ENCODE measurements at places on chromosomes 4 and X. TPM values are rescaled to one million over a fixed set of nuclear protein-coding genes. Genes with fewer than 3 reads are reported as not detected.

- no peak overlapping the region for H3K4me3 ChIP-seq
- no peaks in the 10 kb centered on the region for H3K27me3 ChIP-seq
These were observed 34.8 kb downstream of the KLHL5 start for GRCh38 chr4:39096847-39097246.

- H3K4me3 ChIP-seq: no peak overlapping the region
- no peaks in the 10 kb centered on the region for H3K27me3 ChIP-seq
- no peaks in the 10 kb centered on the region for H3K4me1 ChIP-seq
- H3K27ac ChIP-seq: no peak overlapping the region
- DNase-seq: no peak
These were observed 47.9 kb downstream of the CXCL1 start for GRCh38 chr4:73917081-73917501.

DNA sequence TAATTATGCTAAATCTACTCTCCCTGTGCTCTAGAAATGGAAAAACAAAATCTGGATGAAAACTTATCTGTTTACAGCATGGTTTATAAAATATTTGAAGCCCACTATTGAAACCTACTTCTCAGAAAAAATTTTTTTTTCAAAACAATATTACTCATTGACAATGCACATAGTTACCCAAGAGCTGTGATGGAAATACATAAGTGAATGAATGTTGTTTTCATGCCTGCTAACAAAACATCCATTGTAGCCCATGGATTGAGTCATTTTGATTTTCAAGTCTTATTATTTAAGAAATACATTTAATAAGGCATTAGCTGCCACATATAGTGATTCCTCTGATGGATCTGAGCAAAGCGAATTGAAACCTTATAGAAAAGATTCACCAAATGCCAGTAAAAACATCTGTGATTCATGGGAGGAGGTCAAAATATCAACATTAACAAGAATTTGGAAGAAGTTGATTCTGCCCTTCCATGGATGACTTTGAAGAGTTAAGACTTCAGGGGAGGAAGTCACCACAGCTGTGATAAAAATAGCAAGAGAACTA is 144.7 kb upstream of the HHIP start:
- no peak overlapping the region for H3K27ac ChIP-seq
- no peaks in the 10 kb centered on the region for H3K4me1 ChIP-seq
- H3K4me3 ChIP-seq: no peak overlapping the region
- H3K27me3 ChIP-seq: no peaks in the 10 kb centered on the region
- no peaks in the 10 kb centered on the region for H3K36me3 ChIP-seq
- DNase-seq: no peak

- no peaks in the 10 kb centered on the region for H3K27me3 ChIP-seq
- H3K36me3 ChIP-seq: no peaks in the 10 kb centered on the region
- no peak overlapping the region for H3K27ac ChIP-seq
- no peak overlapping the region for H3K4me3 ChIP-seq
- no peaks in the 10 kb centered on the region for H3K4me1 ChIP-seq
These were observed 24.0 kb downstream of the ASB9 start for GRCh38 chrX:15245896-15246295.

DNA sequence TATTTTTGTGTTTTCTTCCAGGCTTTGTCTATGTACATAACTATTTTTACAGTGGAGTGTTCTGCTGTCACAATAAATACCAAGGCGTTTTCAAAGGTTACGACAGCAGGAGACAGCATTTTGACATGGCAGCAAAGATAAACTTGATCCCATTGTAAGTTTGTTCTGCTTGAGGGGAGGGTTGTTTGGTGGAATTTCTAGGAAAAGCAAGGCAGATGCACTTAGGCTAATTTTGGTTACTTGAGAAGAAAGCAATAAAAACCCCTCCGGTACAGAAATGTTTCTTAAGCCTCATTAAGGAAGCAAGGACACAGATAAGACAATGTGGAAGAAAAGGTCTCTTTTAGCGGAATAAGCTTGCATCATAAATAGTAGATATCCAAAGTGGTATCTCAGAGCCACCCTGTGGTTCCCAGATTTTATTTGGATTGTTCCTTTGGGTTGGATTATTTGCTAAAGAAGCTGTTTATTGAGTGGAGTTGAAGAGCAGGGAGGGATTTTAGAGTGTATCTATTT is 54.3 kb downstream of the CLCN5 start:
- no peaks in the 10 kb centered on the region for H3K4me1 ChIP-seq
- no peaks in the 10 kb centered on the region for H3K27me3 ChIP-seq
- no peak overlapping the region for H3K4me3 ChIP-seq
- no peak overlapping the region for H3K27ac ChIP-seq
- H3K36me3 ChIP-seq: no peaks in the 10 kb centered on the region
- DNase-seq: no peak

DNA sequence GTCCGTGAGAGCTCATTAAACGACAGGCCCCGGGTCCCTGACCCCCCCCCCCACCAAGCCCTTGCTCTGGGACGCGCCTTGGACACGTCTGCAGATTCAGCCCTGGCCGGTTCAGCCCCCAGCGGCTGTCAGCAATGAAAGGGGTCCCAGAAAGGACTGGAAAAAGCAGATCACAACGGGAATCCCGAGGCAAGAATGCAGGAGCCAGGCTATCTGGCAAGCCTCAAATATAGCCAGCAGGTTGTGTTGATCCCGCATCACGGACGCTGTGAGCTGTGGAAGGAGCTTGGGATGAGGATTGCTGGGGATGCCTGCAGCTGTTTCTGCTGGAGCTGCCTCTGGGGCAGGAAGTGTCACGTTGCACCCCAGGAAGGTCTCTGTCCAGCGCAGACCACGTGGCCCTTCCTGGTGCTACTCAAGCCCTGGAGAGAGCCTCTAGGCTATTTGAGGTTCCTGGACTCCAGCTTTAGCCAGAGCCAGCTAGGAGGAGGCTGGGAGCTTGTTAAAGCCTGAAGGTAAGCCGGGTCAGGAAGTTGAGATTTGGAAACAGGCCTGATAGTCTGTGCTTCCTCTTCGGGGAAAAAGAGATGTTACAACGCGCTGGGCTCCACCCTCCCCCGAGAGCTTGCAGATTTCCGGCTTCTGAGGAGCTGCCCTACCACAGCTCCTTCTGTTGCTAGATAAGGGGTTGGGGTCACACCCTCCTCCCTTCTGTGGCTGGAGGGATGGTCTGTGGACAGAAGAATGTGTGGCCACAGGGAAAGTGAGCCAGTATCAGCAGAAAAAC is 19.3 kb upstream of the CSF2RA start:
- no peak for DNase-seq
- H3K4me3 ChIP-seq: no peak overlapping the region
- peak overlapping the region; percentile 45 for H3K27ac ChIP-seq
- no peaks in the 10 kb centered on the region for H3K27me3 ChIP-seq
- no peaks in the 10 kb centered on the region for H3K36me3 ChIP-seq

- H3K36me3 ChIP-seq: peaks cover 4% of the 10 kb centered on the region
- no peak overlapping the region for H3K4me3 ChIP-seq
- peaks cover 2% of the 10 kb centered on the region for H3K4me1 ChIP-seq
- H3K27ac ChIP-seq: no peak overlapping the region
- no peaks in the 10 kb centered on the region for H3K27me3 ChIP-seq
These were observed 87.3 kb upstream of the ANXA3 start for GRCh38 chr4:78464265-78464664.

- H3K4me1 ChIP-seq: peaks cover 8% of the 10 kb centered on the region
- no peak for DNase-seq
- H3K4me3 ChIP-seq: peak overlapping the region; percentile 72
- no peaks in the 10 kb centered on the region for H3K27me3 ChIP-seq
- no peak overlapping the region for H3K27ac ChIP-seq
These were observed 1.9 kb downstream of the EFNB1 start for GRCh38 chrX:68830419-68831404.

- no peak for DNase-seq
- no peak overlapping the region for H3K4me3 ChIP-seq
- H3K36me3 ChIP-seq: no peaks in the 10 kb centered on the region
- H3K4me1 ChIP-seq: peaks cover 10% of the 10 kb centered on the region
- H3K27ac ChIP-seq: no peak overlapping the region
These were observed 4.2 kb upstream of the TMSB4X start for GRCh38 chrX:12970691-12971202.

- no peaks in the 10 kb centered on the region for H3K36me3 ChIP-seq
- H3K4me1 ChIP-seq: no peaks in the 10 kb centered on the region
- H3K27ac ChIP-seq: no peak overlapping the region
- H3K27me3 ChIP-seq: no peaks in the 10 kb centered on the region
- no peak overlapping the region for H3K4me3 ChIP-seq
These were observed 17.2 kb downstream of the GPR174 start for GRCh38 chrX:79161655-79162054.

GRCh38 chr4:5755161-5755560 is 44.2 kb downstream of the EVC start:
- DNase-seq: no peak
- H3K4me3 ChIP-seq: no peak overlapping the region
- no peak overlapping the region for H3K27ac ChIP-seq
- peaks cover 59% of the 10 kb centered on the region for H3K4me1 ChIP-seq
- no peaks in the 10 kb centered on the region for H3K27me3 ChIP-seq

- no peak for DNase-seq
- H3K4me1 ChIP-seq: peaks cover 74% of the 10 kb centered on the region
- no peak overlapping the region for H3K27ac ChIP-seq
- H3K27me3 ChIP-seq: no peaks in the 10 kb centered on the region
These were observed 26.2 kb downstream of the TSPAN5 start for GRCh38 chr4:98632258-98632657.

DNA sequence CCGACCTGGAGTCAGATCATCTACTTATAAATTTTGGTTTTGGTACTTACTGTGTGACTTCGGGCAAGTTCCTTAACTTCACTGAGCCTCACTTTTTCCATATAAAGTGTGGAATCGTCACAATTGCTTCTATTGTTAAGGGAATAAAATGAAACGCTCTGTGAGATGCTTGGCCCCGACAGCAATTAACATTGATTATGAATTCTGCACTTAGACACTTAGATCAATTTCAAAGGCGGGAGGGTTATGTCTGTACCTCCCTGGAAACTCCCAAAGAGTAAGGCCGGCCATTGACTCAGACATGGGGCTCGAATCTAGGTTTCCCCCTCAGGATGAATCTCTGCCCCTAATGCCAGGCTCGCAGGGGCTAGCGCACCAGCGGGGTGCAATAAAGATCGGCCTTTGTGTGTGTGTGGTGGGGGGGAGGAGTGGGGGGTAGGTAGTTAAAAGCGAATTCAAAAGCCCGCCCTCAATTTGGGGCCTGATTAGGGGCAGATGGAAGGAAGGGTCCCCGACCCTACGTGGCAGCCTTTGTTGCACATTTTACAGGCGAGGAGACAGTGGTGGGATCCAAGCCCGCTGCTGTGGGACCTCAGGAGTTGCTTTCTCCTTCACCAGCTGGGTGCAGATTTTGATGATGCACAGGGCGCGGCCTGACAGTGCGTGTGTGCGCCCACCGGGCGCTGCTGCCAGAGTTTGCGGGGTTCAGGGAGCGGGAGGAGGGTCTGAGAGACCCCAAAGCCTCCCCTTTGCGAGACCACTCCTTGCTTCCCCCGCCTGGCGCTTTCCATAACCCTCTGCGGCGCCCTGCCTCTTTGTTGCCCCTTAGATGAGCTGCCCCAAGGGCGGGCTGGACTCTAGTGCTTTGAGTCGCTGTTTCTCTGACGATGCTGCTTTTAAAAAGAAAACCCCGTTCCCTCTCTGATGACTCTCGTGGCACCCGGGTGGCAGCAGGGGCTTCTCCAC is 9.6 kb downstream of the MSX1 start:
- H3K4me1 ChIP-seq: no peaks in the 10 kb centered on the region
- peaks cover 2% of the 10 kb centered on the region for H3K36me3 ChIP-seq
- DNase-seq: no peak
- H3K27ac ChIP-seq: no peak overlapping the region
- no peaks in the 10 kb centered on the region for H3K27me3 ChIP-seq

DNA sequence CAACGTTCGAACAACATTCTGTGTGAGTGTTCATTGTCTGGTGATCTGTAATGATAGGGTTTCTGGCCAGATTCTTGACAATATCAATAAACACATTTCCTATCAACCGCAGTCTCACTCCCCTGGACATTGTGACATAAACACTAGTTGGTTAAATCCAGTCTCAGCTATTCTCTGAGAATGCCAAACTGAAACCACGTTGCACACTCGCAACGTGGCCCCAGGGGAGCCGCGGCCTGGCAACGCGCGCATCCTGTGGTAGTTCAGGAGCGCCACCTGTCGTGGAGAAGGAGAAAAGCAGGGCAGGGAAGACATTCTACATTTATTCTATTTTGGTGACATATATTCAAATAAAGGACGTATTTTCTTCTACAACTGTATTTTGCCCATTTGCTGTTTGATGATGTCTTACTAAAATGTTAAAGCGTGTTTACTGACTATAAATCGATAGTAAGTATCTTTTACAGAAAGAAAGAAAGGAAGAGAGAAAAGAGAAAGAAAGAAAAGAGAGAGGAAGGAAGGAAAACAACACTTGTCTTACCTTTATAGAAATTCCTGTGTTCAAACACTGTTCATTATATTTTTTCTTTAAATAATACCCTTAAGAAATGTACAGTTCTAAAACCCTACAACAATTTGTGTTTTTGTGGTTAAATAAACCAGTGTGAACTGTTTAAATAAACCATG is 738.3 kb upstream of the FRG1 start:
- H3K27ac ChIP-seq: no peak overlapping the region
- H3K4me3 ChIP-seq: no peak overlapping the region
- DNase-seq: peak; percentile 28
- no peaks in the 10 kb centered on the region for H3K4me1 ChIP-seq
- H3K36me3 ChIP-seq: no peaks in the 10 kb centered on the region

- H3K27me3 ChIP-seq: no peaks in the 10 kb centered on the region
- peak overlapping the region; percentile 75 for H3K27ac ChIP-seq
- H3K4me3 ChIP-seq: no peak overlapping the region
These were observed 633 bp upstream of the TRIML2 start for GRCh38 chr4:188110036-188110435.

IRS4 gene
- total RNA-seq: not detected

FATE1 gene
- not detected for total RNA-seq

BMP3 gene
- total RNA-seq: not detected

ADH6 gene
- not detected for total RNA-seq

RTL3 gene
- not detected for total RNA-seq

RHOXF2B gene
- not detected for total RNA-seq

FGFBP2 gene
- not detected for total RNA-seq

WAS gene
- 0.84 TPM for total RNA-seq

MAOA gene
- 13.6 TPM for total RNA-seq
